Type B pancreatic cell (in vitro differentiated cells): ENCODE measurements at places on chromosomes 16 and 17. TPM values are rescaled to one million over a fixed set of nuclear protein-coding genes. Genes with fewer than 3 reads are reported as not detected.

Gene LGALS9
- total RNA-seq: 22.5 and 25.3 TPM in 2 replicates

GRCh38 chr17:79797492-79798298 is 818 bp upstream of the CBX8 start:
- peaks cover 25% of the 10 kb centered on the region for H3K4me1 ChIP-seq
- H3K36me3 ChIP-seq: peaks cover 4% of the 10 kb centered on the region
- DNase-seq: no peak
- H3K27ac ChIP-seq: no peak overlapping the region
- H3K4me3 ChIP-seq: peak overlapping the region; percentile 83
- H3K27me3 ChIP-seq: peaks cover 53% of the 10 kb centered on the region

GRCh38 chr17:5488752-5489151 is 2.4 kb downstream of the MIS12 start:
- DNase-seq: no peak
- H3K27me3 ChIP-seq: peaks cover 4% of the 10 kb centered on the region
- H3K4me1 ChIP-seq: peaks cover 22% of the 10 kb centered on the region
- peak overlapping the region; percentile 58 for H3K27ac ChIP-seq
- H3K36me3 ChIP-seq: peaks cover 37% of the 10 kb centered on the region
- H3K4me3 ChIP-seq: no peak overlapping the region

Gene FNDC8
- total RNA-seq: not detected in 2 replicates

Gene C1QTNF1
- 8.7 and 9.4 TPM in 2 replicates for total RNA-seq

DNA sequence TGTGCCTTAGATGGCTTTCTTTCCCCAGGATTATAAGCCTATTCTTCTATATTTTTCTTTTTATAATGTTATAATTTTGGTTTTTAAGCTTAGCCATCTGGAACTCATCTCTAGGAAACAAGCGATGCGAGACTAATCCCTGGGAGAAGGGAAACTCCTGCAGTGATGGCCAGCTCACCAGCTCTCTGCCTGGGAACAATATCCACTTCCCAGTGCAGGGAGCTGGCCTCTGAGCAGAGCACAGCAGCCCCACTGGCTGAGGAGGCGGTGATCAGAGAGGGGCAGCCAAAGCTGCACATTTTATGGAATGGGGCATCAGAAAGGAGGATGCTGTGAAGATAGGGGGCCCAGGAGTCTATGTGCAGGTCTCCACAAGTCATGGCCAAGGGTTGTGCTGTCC is 183.3 kb downstream of the LGALS9B start:
- H3K27ac ChIP-seq: peak overlapping the region; percentile 43
- peaks cover 23% of the 10 kb centered on the region for H3K4me1 ChIP-seq
- peaks cover 11% of the 10 kb centered on the region for H3K36me3 ChIP-seq
- H3K27me3 ChIP-seq: no peaks in the 10 kb centered on the region

DNA sequence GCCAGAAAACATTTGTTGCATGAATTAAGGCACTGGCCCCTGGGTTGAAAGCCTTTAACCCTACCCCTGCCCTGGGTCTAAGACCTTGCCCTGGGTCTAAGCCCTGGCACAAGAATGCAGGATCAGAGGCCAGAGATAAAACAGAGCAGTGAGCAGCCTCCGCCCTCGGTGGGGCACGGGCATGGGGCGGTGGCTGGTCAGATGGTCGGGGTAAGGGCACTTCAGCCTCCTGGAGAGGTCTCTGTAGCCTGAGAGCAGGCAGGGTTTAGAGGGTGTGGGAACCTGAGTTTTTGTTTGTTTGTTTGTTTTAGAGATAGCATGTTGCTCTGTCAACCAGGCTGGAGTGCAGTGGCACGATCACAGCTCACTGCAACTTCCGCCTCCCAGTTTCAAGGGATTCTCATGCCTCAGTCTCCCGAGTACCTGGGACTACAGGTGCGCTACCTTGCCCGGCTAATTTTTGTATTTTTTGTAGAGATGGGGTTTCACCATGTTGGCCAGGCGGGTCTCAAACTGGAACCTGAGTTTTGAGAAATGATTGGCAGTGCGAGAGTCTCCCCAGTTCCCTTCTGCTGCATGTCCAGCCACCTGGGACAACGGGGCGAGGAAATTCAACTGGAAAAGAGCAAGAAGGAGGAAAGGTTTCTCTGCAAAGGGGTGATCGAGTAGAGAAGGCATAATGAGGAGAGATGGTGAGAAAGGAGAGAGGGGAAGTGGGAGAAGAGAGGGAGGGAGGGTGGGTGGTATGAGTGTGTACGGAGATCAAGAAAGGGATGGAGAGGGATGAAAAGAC is 27.7 kb downstream of the TNS4 start:
- peaks cover 17% of the 10 kb centered on the region for H3K4me1 ChIP-seq
- DNase-seq: no peak
- H3K4me3 ChIP-seq: no peak overlapping the region
- H3K36me3 ChIP-seq: no peaks in the 10 kb centered on the region
- no peak overlapping the region for H3K27ac ChIP-seq

GRCh38 chr16:54346041-54346440 is 59.5 kb upstream of the IRX3 start:
- no peak for DNase-seq
- peaks cover 4% of the 10 kb centered on the region for H3K4me1 ChIP-seq
- peaks cover 9% of the 10 kb centered on the region for H3K27me3 ChIP-seq
- H3K36me3 ChIP-seq: no peaks in the 10 kb centered on the region
- no peak overlapping the region for H3K4me3 ChIP-seq

GRCh38 chr16:88382491-88383400 is at the start of gene ZNF469:
Gene ZNF469, plus strand, starts transcription at chr16:88382959. Its CDS starts 44,512 bp downstream, at chr16:88427471.
- peak within 1 kb of the TSS; percentile 86 for H3K4me3 ChIP-seq
- H3K36me3 ChIP-seq: no peaks in the 10 kb centered on the region
- peaks cover 37% of the 10 kb centered on the region for H3K27me3 ChIP-seq
- no peak for DNase-seq

- DNase-seq: no peak
- peaks cover 32% of the 10 kb centered on the region for H3K27me3 ChIP-seq
- no peak overlapping the region for H3K27ac ChIP-seq
- H3K4me1 ChIP-seq: peaks cover 21% of the 10 kb centered on the region
- H3K4me3 ChIP-seq: no peak overlapping the region
Measured at GRCh38 chr16:51184702-51185433, 33.8 kb upstream of the SALL1 start.

DNA sequence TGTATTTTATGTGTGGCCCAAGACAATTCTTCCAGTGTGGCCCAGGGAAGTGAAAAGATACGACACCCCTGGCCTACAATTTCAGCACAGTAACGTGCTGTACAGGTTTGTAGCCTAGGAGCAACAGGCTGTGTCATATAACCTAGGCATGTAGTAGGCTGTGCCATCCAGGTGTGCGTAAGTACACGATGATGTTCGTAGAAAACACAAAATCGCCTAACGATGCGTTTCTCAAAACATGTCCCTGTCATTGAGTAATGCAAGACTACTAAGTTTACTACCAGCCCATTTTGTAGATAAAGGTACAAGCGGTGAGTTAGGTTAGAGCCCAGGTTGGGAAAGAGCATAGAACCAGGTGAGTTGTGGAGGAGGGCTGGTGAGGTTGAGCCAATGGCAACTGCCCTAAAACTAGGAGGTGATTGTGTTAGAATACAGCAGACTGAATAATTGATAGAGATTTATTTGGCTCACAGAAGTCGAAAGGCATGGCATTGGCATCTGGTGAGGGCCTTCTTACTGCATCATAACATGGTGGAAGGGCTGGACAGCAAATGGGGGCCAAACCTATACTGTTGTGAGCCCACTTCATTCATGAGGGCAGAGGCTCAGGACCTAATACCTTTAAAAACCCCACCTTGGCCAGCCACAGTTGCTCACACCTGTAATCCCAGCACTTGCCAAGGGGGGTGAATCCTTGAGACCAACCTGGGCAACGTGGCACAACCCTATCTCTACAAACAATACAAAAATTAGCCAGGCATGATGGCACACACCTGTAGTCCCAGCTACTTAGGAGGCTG is 4.2 kb downstream of the EIF1 start:
- H3K36me3 ChIP-seq: peaks cover 35% of the 10 kb centered on the region
- peaks cover 3% of the 10 kb centered on the region for H3K27me3 ChIP-seq
- H3K27ac ChIP-seq: peak overlapping the region; percentile 98

- no peaks in the 10 kb centered on the region for H3K36me3 ChIP-seq
- DNase-seq: no peak
- no peak overlapping the region for H3K27ac ChIP-seq
- no peaks in the 10 kb centered on the region for H3K27me3 ChIP-seq
- no peak overlapping the region for H3K4me3 ChIP-seq
Measured at GRCh38 chr16:57657228-57657627, 10.9 kb upstream of the ADGRG3 start.

DNA sequence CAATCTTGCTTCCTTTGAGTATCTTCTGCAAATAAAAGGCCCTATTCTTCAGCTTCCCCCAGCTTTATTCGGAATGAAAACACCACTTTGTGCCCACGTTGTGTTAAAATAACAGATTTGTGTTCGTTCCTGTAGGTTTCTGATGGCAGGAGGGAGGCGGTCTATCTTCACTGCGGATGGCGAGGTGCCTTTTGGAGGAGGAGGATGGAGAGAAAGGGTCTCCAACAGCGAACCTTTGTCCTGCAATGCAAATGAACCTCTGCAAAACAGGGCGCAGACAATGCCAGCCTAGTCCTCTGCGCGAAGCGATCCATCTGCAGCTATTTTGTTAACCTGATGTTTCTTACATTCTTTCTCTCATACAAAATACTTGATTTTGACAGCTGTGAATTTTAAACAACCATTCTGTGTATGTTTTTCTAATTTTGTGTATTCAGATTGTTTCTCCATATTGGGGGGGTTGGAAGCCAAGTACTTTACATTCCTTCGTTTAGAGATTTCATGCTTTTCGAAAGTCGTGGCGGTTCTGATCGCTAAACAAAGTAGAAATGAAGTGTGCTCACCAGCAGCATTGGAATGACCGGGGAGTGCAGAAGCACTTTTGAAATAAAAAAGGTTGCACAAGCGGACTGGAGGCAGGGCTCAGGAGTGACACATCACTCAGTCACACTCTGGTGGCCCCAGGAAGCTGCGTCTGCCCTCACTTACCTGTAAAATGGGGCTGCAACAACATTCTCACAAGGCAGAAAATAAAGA is 279.0 kb upstream of the IRX5 start:
- H3K36me3 ChIP-seq: no peaks in the 10 kb centered on the region
- DNase-seq: no peak
- H3K4me1 ChIP-seq: peaks cover 49% of the 10 kb centered on the region
- peaks cover 35% of the 10 kb centered on the region for H3K27me3 ChIP-seq
- H3K4me3 ChIP-seq: peak overlapping the region; percentile 4

DNA sequence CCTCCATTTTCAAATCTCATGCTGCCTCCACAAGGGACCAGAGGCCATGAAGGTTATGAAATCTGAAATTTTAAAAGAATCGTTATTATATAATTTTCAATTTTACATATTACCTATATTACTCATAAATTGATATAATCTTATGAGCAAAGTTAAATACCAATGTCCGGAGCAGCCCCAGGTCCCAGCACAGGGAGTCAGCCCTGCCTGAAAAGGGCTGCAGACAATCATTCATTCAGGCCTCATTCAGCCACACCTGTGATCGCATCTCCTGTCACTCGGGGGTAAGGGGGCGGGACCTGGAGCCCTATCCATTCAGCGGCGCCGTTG is 172.5 kb downstream of the AHSP start:
- peaks cover 10% of the 10 kb centered on the region for H3K4me1 ChIP-seq
- H3K27me3 ChIP-seq: peaks cover 10% of the 10 kb centered on the region
- H3K27ac ChIP-seq: no peak overlapping the region
- H3K36me3 ChIP-seq: no peaks in the 10 kb centered on the region
- DNase-seq: no peak
- H3K4me3 ChIP-seq: peak overlapping the region; percentile 93

DNA sequence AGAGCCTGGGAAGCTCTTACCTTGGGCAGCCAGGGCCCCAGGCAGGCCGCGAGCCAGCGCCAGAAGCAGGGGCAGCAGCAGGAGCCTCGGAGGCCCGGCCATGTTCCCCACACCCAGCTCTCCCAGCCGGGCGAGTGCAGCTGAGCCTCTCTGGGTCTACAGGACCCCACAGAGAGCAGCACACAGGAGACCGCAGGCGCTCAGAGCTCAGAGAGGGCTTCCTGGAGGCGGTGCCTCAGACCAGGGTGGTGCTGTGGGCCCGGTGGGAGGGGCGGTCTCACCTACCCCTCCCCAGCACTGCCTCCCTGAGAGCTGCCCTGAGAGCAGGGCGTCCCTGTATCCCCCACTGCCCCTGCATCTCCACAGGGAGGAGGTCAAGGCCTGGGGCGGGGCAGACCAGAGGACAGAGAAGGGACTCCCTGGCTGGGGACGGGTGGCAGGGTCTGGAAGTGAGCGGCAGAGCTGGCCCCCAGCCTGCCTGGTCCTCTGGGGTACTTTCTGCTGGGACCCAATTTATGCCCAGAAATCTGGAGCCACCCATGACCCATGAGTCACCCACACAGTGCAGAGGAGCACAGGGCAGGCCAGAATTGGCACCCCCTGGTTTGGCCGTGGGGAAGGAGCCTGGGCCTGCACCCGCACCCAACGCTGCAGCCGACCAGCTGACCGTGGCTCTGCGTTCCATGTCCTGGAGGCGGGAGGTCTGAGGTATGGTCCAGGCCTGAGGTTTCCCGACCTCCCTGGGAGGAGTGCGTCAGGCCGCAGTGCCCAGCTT is at the start of gene CD7:
Gene CD7 (minus strand): TSS at position 215 of the 775 bp plus-strand sequence. CDS start 113 bp downstream, at position 102.
- peaks cover 6% of the 10 kb centered on the region for H3K4me1 ChIP-seq
- H3K4me3 ChIP-seq: no peak within 1 kb of the TSS
- H3K27ac ChIP-seq: no peak within 1 kb of the TSS
- no peak for DNase-seq
- H3K27me3 ChIP-seq: peaks cover 3% of the 10 kb centered on the region

DNA sequence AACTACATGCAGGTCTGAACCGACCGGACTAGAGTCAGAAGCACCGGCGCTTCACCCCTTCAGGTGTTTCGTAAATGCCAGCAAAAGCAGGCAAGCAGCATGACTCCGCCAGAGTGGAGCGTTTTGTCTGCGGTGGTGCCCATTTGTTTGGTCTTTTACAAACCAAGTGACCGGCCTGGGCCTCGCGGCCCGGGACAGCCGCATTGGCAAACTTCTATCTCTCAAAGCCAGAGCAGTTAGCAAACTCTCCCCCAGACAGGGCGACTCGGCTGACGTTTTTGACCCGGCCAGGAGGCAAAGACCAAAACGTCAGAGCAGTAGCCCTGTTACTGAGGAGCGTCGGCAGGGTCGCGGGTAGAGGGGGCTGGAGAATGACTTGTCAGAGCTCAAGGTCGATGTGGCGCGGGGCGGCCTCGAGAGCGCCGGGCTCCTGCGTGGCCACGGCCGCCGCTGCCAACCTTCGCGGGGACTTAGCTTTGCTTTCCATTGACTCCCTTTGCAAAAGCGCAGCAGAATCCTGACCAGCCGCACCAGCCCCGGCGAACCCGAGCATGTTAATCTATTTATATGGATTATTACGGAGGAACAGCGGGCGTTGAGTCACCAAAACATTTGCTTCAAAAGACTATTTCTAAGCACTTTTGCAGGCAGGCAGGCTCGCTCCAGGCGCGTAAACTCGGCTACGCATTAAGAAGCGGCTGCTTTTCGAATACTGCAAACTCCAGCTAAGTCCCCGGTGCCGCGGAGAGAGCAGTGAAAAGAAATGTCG is 763 bp upstream of the SOX9 start:
- peaks cover 15% of the 10 kb centered on the region for H3K36me3 ChIP-seq
- H3K27me3 ChIP-seq: peaks cover 71% of the 10 kb centered on the region
- no peak for DNase-seq
- peak overlapping the region; percentile 96 for H3K4me3 ChIP-seq
- H3K27ac ChIP-seq: peak overlapping the region; percentile 92
- peaks cover 39% of the 10 kb centered on the region for H3K4me1 ChIP-seq

- no peak overlapping the region for H3K4me3 ChIP-seq
- H3K4me1 ChIP-seq: no peaks in the 10 kb centered on the region
- H3K27me3 ChIP-seq: peaks cover 33% of the 10 kb centered on the region
- no peak overlapping the region for H3K27ac ChIP-seq
- H3K36me3 ChIP-seq: no peaks in the 10 kb centered on the region
Measured at GRCh38 chr16:22751685-22752084, 62.3 kb upstream of the HS3ST2 start.

- H3K4me3 ChIP-seq: no peak overlapping the region
- H3K27me3 ChIP-seq: peaks cover 7% of the 10 kb centered on the region
- no peaks in the 10 kb centered on the region for H3K36me3 ChIP-seq
Measured at GRCh38 chr16:11474617-11475291, 112.0 kb downstream of the LITAF start.

GRCh38 chr16:81560979-81561657 is 116.5 kb downstream of the CMIP start:
- no peak for DNase-seq
- peaks cover 30% of the 10 kb centered on the region for H3K4me1 ChIP-seq
- H3K36me3 ChIP-seq: no peaks in the 10 kb centered on the region
- H3K27ac ChIP-seq: peak overlapping the region; percentile 65
